ENCODE measurements at places on chromosomes 11 and 22. TPM values are rescaled to one million over a fixed set of nuclear protein-coding genes. Genes with fewer than 3 reads are reported as not detected.

GRCh38 chr11:83118814-83119213 is 38.1 kb upstream of the PCF11 start:
- DNase-seq = no peak

GRCh38 chr11:67371189-67371910 is 2.0 kb downstream of the CLCF1 start:
- no peak for DNase-seq

MRGPRX4 gene
- total RNA-seq = not detected

DNA sequence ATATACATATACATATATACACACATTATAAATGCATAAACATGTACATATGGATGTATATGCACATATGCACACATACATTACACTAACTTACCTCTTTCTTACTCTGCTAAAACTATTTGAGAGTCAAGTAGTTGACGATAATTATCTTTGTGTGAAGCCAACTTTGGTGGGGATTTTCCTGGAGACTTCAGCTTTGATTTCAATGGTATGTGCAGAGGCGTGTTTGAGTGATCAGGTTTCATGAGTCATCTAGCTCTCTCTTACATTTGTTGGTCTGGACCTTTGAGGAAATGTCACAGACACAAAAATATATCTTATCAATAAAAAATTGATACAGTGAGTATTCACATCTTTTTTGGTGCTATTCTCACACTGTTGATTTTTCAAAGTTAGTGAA is 769.1 kb upstream of the LUZP2 start:
- DNase-seq = no peak

- DNase-seq = no peak
Measured at GRCh38 chr22:46513908-46514550, 23.4 kb downstream of the CELSR1 start.

- DNase-seq = no peak
Measured at GRCh38 chr22:20423906-20424551, 13.6 kb downstream of the SCARF2 start.

DNA sequence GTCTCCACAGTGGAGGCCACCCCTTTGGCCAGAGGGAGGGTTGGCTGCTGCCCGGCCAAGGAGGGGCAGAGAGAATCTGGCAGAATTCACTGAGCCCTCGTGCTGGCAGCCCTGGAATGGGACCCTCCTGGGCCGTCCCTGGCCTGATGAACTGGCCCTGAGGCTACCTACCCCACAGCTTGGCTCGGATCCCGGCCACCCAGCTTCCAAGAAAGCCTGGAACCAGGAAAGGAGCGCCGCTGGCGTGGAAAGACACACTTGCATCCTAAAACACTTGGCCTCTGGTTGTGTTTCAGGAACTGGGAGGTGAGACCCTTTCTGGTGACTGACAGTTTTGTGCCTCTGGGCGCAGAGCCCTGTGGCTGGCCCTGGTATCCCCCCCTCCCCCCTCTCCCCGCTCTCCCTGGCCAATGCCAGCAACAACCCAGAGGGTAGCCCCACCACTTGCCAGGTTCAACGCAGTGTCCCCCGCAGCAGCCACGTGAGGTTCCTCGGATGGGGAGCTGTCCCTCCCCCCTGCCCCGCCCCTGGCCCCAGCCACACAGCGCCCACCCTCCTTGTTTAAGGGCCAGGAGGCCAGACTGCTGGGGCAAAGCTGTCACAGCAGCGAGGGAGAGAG is 693 bp downstream of the NFAM1 start:
- no peak for DNase-seq

GRCh38 chr11:128776424-128777284 is 82.8 kb downstream of the FLI1 start:
- DNase-seq = no peak

- no peak for DNase-seq
Measured at GRCh38 chr11:104390651-104391050, 226.7 kb upstream of the PDGFD start.

DNA sequence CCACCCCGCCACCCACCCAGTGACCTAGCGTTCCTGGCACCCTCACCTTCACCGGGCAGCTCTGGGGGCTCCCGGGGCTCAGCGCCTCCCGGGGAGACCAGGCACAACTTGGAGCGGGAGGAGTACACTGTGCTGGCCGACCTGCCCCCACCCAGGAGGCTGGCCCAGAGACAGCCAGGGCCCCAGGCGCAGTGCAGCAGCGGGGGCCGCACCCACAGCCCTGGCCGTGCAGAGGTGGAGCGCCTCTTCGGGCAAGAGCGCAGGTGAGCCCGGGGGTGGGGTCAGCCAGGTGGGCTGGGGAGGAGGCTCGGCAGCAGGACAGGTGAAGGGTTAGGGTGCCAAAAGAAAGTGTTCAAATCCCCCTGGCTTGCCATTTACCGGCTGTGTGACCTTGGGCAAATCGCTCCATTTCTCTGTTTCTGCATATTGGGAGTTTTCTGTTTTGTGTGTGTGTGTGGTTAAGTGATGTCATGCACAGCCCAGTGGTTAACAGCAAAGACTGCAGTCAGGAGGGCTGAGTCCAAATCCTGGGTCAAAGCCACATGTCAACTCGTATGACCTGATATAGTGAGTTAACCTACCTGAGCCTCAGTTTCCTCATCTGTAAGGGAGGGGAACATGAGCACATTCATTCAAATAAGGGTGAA is 29.5 kb downstream of the TRIOBP start:
- no peak for DNase-seq

NEAT1 gene
- 1,155 TPM for total RNA-seq

- DNase-seq = no peak
Measured at GRCh38 chr11:60809249-60809648, 24.1 kb downstream of the MS4A10 start.

- no peak for DNase-seq
Measured at GRCh38 chr22:37043209-37043827, 8.2 kb upstream of the KCTD17 start.

- no peak for DNase-seq
Measured at GRCh38 chr11:71563406-71563805, 2.0 kb upstream of the KRTAP5-10 start.

FGF3 gene
- total RNA-seq = not detected

- no peak for DNase-seq
Measured at GRCh38 chr11:29280452-29280851, 736.4 kb downstream of the KCNA4 start.

GRCh38 chr22:46646531-46647215 is 26.5 kb downstream of the GRAMD4 start:
- DNase-seq = no peak

- DNase-seq = peak; percentile 52
Measured at GRCh38 chr11:110430267-110431050, 711 bp downstream of the FDX1 start.

DNA sequence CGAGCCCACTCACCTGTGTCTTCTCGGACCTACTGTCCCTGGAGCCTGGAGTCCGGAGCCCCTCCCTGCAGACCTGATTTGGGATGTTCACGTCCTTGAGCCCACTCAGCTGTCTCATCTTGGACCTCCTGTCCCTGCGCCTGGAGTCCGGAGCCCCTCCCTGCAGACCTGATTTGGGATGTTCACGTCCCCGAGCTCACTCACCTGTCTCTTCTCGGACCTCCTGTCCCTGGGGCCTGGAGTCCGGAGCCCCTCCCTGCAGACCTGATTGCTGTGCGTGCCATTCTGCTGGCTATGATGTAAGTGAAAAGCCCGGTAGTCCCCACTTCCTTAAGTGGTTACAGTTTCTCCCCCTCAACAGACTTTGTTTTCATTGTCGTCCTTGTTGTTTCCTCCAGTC is 867.1 kb downstream of the BRD1 start:
- DNase-seq = no peak

DNA sequence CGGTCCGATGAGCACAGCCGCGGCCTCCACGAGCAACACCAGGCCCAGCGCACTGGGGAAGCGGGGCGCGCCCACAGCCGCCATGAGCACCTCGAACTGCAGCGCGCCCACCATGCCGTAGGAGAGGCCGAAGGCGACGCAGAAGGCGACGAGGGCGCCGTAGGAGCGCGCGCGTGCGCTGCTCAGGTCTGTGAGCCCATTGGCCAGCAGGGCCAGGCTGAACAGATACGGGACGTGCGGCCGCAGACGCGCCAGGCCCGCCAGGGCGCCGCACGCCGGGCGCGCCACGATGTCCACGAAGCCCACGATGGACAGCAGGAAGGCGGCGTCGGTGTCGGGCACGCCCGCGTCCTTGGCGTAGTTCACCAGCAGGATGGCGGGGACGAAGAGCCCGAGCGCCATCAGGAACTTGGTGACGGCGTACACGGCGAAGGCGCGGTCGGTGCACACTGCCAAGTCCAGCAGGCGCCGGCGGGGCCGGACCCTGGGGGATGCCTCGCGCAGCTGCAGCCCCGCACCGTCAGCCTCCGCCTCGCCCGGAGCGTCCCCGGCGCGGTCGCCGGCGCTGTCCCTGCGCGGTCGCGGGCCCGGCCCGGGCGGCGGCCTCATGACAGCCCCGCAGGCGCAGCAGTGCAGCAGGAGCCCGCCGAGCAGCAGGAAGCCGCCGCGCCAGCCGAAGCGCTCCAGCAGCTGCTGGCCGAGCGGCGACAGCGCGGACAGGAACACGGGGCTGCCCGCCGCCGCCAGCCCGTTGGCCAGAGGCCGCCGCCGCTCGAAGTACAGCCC is 2.9 kb downstream of the SLC16A8 start:
- DNase-seq = no peak

CDKN1C gene
- total RNA-seq = 21.5 TPM

P2RX3 gene
- total RNA-seq = 0.99 TPM

All from ureter (tissue), 1 donor.